ENCODE measurements at places on chromosomes 12 and 14.

- no peak for DNase-seq
Measured at GRCh38 chr14:58281969-58282368, 16.4 kb upstream of the ARID4A start.

GRCh38 chr12:96770219-96771102 is 136.6 kb upstream of the NEDD1 start:
- DNase-seq = no peak

DNA sequence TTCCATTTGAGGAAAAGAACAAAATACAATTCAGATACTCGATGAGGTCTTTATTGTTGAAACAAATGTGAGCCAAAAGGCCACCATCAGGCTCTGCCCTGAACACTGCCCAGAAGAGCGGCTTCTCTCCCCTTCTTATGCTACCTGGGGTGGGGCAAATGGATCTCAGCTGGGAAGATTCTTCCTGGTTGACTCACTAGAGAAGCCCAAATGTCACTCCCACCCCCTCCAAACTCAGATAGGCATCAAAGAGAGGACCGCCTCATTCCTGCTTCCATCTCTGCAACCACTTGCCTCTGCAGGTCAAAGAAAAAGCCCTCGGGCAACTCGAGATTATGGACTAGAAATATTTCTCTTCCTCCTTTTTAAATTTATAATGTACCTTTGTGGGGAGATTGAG is 55.8 kb downstream of the TBX3 start:
- no peak for DNase-seq

DNA sequence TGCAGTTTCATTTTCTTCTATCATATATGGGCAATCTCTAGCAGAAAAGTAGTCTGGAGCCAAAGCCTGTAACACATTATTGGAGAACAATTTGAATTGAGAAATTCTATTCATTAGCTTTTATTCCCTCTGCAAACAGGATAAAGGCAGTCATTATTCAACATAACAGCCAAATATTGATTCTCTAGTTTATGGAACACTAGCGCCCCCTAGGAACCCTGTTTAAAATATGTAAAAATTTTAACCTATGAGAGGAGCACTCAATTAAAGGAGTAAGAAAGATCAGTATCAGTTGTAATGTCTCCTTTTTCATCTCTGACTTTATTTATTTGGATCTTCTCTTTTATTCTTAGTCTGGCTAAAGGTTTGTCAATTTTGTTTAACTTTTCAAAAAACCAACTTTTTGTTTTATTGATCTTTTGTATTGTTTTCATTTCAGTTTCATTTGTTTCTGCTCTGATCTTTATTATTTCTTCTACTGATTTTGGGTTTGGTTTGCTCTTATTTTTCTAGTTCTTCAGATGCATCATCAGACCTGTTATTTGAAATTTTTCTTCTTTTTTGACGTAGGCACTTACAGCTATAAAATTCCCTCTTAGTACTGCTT is 4.8 kb upstream of the LMNTD1 start:
- peak; percentile 85 for DNase-seq

DNA sequence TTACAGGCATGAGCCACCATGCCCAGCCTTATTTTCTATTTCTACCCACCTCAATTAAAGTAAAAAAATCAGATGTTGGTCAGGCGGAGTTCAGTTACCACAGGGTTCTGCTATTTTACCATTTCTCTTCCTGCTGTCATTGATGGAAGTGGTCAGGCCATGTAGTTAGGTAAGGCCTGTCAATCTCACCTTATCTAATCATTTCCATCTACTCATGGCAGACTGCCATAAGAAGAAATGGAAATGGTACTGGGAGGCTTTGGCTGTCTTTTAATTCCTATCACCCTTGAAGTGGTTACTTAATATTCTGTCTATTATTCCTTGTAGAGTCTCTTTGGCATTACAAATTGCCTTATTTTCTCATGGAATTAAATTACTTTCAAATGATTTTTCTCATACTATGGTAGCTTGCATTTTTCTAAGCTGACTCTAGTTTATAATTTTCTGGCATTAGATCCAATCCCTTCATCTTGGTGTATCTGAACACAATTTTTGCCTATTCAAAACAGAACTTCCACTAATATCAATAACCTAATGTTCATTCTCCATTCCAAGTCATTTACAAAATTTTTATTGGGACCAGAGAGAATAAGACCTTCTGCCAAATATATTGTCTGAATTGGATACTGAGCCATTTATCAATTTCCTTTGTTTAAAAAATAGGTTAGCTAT is 198.7 kb downstream of the DACT1 start:
- DNase-seq = no peak

- peak; percentile 92 for DNase-seq
Measured at GRCh38 chr14:58864751-58865513, 227.2 kb downstream of the DACT1 start.

Data from adipocyte (in vitro differentiated cells).